NCI-H1105 treated with DMSO at 0.1 percent for 48 hours (cell line): ENCODE measurements at places on chromosomes 4 and X.

- no peak for DNase-seq
Observed at GRCh38 chr4:67712650-67713528, 11.9 kb upstream of the UBA6 start.

- no peak for DNase-seq
Observed at GRCh38 chr4:45284400-45285085, 558.2 kb upstream of the GNPDA2 start.

DNA sequence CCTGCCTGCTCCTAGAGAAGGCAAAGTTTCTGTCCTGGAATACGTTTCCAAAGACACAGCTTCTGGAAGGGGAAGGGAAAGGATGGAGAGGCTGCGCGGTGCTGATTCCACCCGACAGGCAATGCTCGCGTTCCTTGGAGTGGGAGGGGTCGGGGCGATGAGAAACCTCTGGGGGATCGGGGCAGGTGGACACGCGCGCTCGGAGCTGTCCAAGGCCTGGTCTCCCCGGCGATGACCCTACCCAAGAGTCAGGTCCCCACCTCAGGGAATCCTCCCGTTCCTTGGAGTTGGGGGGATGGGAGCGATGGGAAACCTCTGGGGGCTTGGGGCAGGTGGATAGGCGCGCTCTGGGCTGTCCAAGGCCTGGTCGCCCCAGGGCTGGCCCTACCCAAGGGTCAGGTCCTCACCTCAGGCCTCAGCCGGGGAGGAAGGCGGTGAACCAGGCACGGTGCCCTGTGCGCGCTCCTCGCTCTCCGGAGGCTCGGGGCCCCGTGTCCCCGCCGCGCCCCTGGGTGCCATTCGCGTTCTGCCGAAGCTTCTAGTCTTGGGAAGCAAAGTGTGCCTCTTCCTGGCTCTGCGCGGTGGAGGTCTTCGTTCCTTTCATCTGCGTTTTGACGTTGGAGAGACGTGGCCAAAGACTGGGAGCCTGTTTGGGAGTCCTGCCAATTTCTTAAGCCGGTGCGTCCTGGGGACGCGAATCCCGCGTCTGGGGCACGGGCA lies 10.6 kb upstream of the SHOX start:
- DNase-seq, result no peak

DNA sequence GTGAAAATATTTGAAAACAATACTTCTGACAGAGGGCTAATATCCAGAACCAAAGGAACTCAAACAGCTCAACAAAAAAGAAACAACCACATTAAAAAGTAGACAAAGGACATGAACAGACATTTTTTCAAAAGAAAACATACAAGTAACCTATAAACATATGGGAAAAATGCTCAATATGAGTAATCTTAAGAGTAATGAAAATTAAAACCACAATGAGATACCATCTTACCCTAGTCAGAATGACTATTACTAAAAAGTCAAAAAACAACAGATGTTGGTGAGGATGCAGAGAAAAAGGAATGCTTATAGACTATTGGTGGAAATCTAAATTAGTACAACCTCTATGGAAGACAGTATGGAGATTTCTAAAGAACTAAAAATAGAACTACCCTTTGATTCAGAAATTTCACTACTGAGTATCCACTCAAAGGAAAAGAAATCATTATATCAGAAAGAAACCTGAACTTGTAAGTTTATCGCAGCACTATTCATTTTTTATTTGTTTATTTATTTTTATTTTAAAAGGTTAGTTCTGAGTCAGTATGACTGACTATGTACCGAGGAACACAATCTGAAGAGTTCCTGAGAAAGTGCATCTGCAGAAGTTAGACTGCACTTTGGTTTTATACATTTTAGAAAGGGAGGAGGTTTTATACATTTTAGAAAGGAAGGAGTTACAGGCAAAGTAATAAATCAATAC lies 231.3 kb downstream of the INPP4B start:
- DNase-seq, result no peak

DNA sequence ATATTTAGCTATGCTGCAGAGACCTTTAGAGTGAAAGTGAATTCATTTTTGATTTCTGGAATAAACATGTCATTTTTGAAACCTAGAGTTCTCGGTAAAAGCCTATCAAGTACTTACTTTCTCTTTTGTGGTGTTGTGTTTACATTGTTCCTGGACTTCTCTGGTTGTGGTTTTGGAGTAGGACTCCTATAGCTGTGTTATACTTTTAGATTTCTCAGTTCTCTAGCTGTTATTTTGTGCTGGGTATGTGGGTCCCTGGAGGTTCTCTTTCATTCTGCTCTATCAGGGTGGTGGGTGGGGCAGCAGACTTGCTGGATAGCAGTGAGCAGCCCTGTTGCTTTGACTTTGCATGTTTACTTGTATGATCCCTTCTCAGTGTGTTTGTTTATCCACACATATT lies 25.6 kb upstream of the MSMO1 start:
- no peak for DNase-seq

DNA sequence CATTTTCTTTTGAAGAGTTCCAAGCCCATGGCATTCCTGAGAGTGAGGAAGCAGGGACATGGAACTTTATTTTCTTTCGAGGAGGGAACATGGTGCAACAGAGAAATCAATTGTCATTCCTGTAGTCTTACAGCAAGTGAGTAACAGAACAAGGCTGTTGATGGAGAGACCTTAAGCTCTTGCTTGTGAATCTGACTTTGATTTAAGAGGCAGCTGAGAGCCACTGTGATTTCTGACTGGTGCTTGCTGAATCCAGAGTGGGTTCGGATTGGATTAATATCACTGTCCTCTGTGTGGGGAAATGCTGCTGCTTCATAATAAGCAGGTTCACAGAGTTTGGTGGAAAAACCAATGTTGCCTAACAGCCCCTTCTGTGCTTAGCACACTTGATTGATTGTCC lies 4.7 kb upstream of the ATP1B4 start:
- DNase-seq, result no peak

- DNase-seq, result no peak
Observed at GRCh38 chr4:155532373-155533085, 134.1 kb upstream of the GUCY1A1 start.

GRCh38 chr4:56654238-56654632 lies 26.9 kb downstream of the HOPX start:
- peak; percentile 38 for DNase-seq

DNA sequence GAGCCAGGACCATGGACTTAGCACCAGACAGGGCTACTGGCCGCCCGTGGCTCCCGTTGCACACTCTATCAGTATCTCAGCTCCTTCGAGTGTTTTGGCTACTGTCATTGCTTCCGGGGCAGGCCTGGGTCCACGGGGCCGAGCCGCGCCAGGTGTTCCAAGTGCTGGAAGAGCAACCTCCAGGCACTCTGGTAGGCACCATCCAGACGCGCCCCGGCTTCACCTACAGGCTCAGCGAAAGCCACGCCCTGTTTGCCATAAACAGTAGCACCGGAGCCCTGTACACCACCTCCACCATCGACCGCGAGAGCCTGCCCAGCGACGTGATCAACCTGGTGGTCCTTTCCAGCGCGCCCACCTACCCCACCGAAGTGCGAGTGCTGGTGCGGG lies 1.6 kb downstream of the FAT4 start:
- no peak for DNase-seq

- peak; percentile 74 for DNase-seq
Observed at GRCh38 chr4:26857278-26858034, 3.2 kb upstream of the STIM2 start.
